ENCODE measurements at places on chromosomes 5 and 9. TPM values are rescaled to one million over a fixed set of nuclear protein-coding genes. Genes with fewer than 3 reads are reported as not detected.

LRRC26 gene
- not detected for total RNA-seq

SPATA31D4 gene
- total RNA-seq, result not detected

TPPP gene
- 0.79 TPM for total RNA-seq

NXNL2 gene
- not detected for total RNA-seq

PCSK1 gene
- not detected for total RNA-seq

PTGR1 gene
- total RNA-seq, result 1.9 TPM

SLC6A18 gene
- total RNA-seq, result not detected

ADAMTSL1 gene
- total RNA-seq, result not detected

NUTM2F gene
- total RNA-seq, result not detected

LECT2 gene
- not detected for total RNA-seq

PHAX gene
- 29.3 TPM for total RNA-seq

DMGDH gene
- 0.70 TPM for total RNA-seq

PDGFRB gene
- total RNA-seq, result 1.6 TPM

S100Z gene
- 0.50 TPM for total RNA-seq

HRCT1 gene
- total RNA-seq, result not detected

GRCh38 chr9:131810351-131811170 is 70.7 kb upstream of the RAPGEF1 start:
- DNase-seq, result no peak
- peaks cover 78% of the 10 kb centered on the region for H3K27me3 ChIP-seq
- no peaks in the 10 kb centered on the region for H3K36me3 ChIP-seq
- H3K4me1 ChIP-seq, result no peaks in the 10 kb centered on the region

- H3K27ac ChIP-seq, result no peak overlapping the region
- no peak overlapping the region for H3K4me3 ChIP-seq
- H3K27me3 ChIP-seq, result peaks cover 3% of the 10 kb centered on the region
- no peak for DNase-seq
- H3K36me3 ChIP-seq, result no peaks in the 10 kb centered on the region
Observed at GRCh38 chr5:36403632-36404311, 102.1 kb upstream of the RANBP3L start.

DNA sequence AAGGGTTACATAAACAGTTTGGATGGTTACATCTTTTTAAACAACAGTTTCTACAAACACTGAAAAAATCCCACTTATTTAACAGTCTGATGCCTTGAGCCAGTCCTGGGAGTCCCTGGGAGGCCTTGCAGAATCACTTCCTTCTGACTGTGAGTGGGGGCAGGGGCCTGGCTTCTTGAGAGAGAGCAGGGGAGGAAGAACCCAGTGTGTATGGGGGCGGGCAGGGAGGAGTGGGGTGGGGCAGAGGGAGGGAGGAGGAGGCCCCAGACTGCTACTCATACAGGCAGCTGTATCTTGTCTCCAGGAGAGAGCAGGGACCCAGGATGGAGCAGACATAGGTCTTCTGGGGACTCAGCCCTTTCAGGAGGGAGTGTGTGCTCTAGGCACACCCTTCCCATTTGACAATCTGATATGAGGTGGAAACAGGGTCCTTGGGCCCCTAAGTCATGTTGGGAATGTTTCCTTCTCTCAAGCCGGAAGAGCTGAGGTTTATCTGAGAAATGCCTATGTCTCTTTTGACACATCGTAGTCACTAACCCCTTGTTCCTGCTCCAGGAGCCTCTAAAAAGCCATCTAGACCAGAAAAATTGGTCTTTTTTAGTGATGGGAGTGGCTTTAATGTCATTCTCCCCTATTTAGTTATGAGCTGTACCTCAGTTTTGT is 52.8 kb downstream of the IRF1 start:
- no peak overlapping the region for H3K4me3 ChIP-seq
- H3K27ac ChIP-seq, result peak overlapping the region; percentile 58
- peak; percentile 66 for DNase-seq
- no peaks in the 10 kb centered on the region for H3K27me3 ChIP-seq

DNA sequence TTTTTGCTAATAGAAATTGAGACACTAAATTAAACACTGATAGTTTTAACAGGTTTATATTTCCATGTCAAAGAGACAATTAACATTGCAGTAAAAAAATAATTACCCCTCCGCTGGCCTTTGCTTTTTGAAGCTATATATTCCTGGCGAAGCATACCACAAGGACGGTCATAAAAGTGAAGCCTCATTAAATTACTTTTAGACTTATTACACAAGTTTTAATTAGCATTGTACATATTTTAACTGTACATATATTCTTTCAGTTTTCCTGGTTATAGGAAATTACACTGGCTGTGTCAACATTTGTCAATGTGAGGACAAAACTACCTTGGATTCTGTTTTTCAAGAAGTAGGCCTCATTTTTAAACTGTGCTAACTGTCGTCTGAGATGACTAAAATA is 1.2 kb downstream of the CDKN2A start:
- no peak overlapping the region for H3K27ac ChIP-seq
- H3K4me3 ChIP-seq, result no peak overlapping the region

DNA sequence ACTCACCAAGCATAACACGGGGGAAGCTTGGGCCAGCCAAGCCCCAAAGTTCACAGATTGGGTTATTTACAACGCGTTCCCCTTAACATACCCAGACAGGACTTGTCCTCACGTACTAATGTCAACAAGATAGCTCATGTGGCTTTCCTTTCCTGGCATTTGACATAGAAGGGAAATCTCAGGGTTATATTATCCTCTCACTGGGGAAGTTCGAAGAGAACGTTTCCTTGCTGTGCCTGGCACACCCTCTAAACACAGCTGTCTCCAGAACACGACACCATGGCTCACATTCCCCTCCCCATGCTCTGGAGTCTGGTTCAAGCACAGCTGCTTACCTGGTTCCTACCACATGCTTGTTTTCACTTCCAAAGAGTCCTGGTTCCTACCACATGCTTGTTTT is 46.8 kb upstream of the OTULINL start:
- DNase-seq, result no peak

- no peaks in the 10 kb centered on the region for H3K36me3 ChIP-seq
- H3K4me1 ChIP-seq, result no peaks in the 10 kb centered on the region
- DNase-seq, result no peak
- H3K27me3 ChIP-seq, result no peaks in the 10 kb centered on the region
- no peak overlapping the region for H3K4me3 ChIP-seq
Observed at GRCh38 chr9:14031060-14031414, 282.9 kb downstream of the NFIB start.

- H3K36me3 ChIP-seq, result no peaks in the 10 kb centered on the region
- H3K4me1 ChIP-seq, result no peaks in the 10 kb centered on the region
- no peak for DNase-seq
- no peak overlapping the region for H3K4me3 ChIP-seq
- H3K27ac ChIP-seq, result no peak overlapping the region
Observed at GRCh38 chr9:138046641-138047301, 169.2 kb downstream of the CACNA1B start.

DNA sequence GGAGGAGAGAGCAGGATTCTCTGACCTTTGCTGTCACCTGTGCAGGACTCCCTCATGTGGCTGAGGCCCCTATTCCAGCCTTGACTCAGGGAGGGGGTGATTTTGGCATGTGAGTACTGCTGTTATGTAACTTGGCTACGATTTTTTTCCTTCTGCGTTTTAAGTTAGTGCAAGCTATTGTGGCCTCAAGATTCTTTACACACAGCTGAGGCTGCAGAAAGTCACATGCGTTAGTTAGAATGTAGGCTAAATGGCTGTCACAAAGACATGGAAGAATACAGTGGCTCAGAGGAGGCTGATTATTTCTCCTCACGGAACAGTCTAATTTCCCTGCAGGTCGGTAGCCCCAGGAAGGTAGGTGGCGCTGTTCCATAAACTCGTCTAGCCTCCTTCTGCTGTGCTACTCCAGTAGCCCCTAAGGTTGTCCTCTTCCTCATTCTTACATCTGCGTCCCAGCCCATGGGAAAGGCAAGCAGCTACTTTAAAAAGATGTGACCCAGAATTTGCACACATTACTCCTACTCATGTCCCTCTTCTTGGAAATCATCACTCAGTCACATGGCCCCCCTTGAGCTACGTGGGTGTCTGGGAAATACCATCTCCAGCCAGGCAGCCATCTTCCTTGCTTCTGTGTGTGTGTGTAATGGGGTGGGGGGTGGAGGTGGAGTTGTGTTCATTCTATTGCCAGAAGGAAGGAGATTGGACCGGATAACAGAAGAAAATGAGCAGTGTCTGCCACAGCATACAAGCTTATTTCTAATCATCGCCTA is 486.6 kb downstream of the CCDC171 start:
- H3K27me3 ChIP-seq, result no peaks in the 10 kb centered on the region
- H3K27ac ChIP-seq, result no peak overlapping the region
- no peaks in the 10 kb centered on the region for H3K36me3 ChIP-seq
- no peak for DNase-seq
- H3K4me3 ChIP-seq, result no peak overlapping the region
- H3K4me1 ChIP-seq, result no peaks in the 10 kb centered on the region

DNA sequence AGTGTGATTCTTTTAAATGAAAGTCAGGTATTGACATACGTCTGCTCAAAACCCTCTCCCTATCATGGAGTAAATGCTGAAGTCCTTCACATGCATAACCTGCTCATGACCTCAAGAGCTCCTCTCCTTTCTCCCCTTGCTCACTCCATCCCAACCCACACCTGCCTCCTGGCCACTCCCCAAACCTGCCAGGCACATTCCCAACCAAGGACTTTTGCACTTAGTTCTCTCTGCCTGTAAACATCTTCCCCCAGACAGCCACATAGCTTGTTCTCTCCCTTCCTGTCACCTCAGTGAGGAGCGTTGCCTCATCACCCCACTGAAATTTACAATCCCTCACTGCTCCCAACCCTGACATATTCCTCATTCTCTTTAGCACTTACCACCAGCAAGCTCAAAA is 8.7 kb downstream of the SETD9 start:
- no peak for DNase-seq
- H3K27me3 ChIP-seq, result no peaks in the 10 kb centered on the region
- no peak overlapping the region for H3K27ac ChIP-seq
- H3K36me3 ChIP-seq, result peaks cover 2% of the 10 kb centered on the region

GRCh38 chr5:40828021-40828631 is 6.9 kb downstream of the RPL37 start:
- DNase-seq, result no peak
- no peak overlapping the region for H3K4me3 ChIP-seq
- peaks cover 2% of the 10 kb centered on the region for H3K4me1 ChIP-seq
- H3K27ac ChIP-seq, result no peak overlapping the region
- H3K27me3 ChIP-seq, result no peaks in the 10 kb centered on the region

GRCh38 chr5:154754460-154755360 is 467 bp upstream of the LARP1 start:
- peak overlapping the region; percentile 93 for H3K27ac ChIP-seq
- peak; percentile 98 for DNase-seq

GRCh38 chr9:133981958-133982681 is 10.0 kb downstream of the VAV2 start:
- no peak for DNase-seq
- H3K36me3 ChIP-seq, result no peaks in the 10 kb centered on the region
- no peaks in the 10 kb centered on the region for H3K4me1 ChIP-seq
- H3K27me3 ChIP-seq, result peaks cover 4% of the 10 kb centered on the region
- H3K27ac ChIP-seq, result no peak overlapping the region

- no peaks in the 10 kb centered on the region for H3K36me3 ChIP-seq
- no peak overlapping the region for H3K4me3 ChIP-seq
- DNase-seq, result no peak
- H3K4me1 ChIP-seq, result no peaks in the 10 kb centered on the region
- no peak overlapping the region for H3K27ac ChIP-seq
Observed at GRCh38 chr9:77707383-77708063, 59.4 kb upstream of the GNA14 start.

GRCh38 chr5:83096660-83097339 is 19.5 kb downstream of the XRCC4 start:
- H3K27ac ChIP-seq, result no peak overlapping the region
- H3K4me3 ChIP-seq, result no peak overlapping the region
- no peaks in the 10 kb centered on the region for H3K4me1 ChIP-seq
- DNase-seq, result no peak

DNA sequence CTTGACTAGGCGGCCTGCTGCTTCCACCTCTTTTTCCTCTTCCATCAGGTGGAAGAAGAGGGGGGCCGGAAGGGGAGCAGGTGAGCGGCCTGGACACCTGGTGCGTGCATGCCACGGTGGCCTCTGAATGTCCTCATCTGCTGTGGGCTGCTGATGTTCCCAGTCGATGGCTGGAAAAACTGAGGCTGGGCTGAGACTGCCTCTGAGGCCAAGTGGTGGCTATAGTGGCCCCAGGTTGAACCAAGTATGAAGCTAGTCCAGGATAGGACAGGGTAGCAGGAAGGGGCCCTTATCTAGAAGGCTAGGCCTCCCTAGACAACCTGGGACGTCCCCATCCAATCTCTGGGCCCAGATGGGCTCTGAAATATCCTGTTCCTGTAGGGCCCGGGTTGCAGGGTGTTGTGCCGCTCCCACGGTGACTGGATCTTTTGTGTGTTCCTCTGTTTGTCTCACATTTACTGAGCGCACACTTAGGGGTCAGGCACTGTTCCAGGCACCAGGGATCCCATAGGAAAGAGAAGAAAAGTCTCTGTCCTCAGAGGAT is 753 bp upstream of the NR5A1 start:
- H3K36me3 ChIP-seq, result no peaks in the 10 kb centered on the region
- peaks cover 7% of the 10 kb centered on the region for H3K4me1 ChIP-seq
- H3K27ac ChIP-seq, result no peak overlapping the region
- DNase-seq, result no peak

- H3K27me3 ChIP-seq, result no peaks in the 10 kb centered on the region
- H3K4me3 ChIP-seq, result no peak overlapping the region
- no peaks in the 10 kb centered on the region for H3K36me3 ChIP-seq
- H3K27ac ChIP-seq, result peak overlapping the region; percentile 66
- peaks cover 26% of the 10 kb centered on the region for H3K4me1 ChIP-seq
Observed at GRCh38 chr9:126724226-126724625, 80.6 kb upstream of the ZBTB43 start.

- no peaks in the 10 kb centered on the region for H3K36me3 ChIP-seq
- H3K4me1 ChIP-seq, result no peaks in the 10 kb centered on the region
- no peaks in the 10 kb centered on the region for H3K27me3 ChIP-seq
- no peak for DNase-seq
- H3K27ac ChIP-seq, result no peak overlapping the region
Observed at GRCh38 chr9:92171281-92171680, 56.1 kb upstream of the SPTLC1 start.

GRCh38 chr9:97863314-97863713 is 10.3 kb downstream of the FOXE1 start:
- H3K27ac ChIP-seq, result no peak overlapping the region
- H3K36me3 ChIP-seq, result no peaks in the 10 kb centered on the region
- H3K4me3 ChIP-seq, result no peak overlapping the region
- no peak for DNase-seq
- H3K27me3 ChIP-seq, result peaks cover 15% of the 10 kb centered on the region

GRCh38 chr5:33934176-33934575 is 2.0 kb upstream of the RXFP3 start:
- H3K27ac ChIP-seq, result no peak overlapping the region
- H3K27me3 ChIP-seq, result peaks cover 12% of the 10 kb centered on the region
- H3K36me3 ChIP-seq, result no peaks in the 10 kb centered on the region
- no peak overlapping the region for H3K4me3 ChIP-seq
- no peaks in the 10 kb centered on the region for H3K4me1 ChIP-seq
- no peak for DNase-seq

GRCh38 chr5:89613222-89613956 is 730.4 kb upstream of the MEF2C start:
- no peak overlapping the region for H3K4me3 ChIP-seq
- H3K36me3 ChIP-seq, result no peaks in the 10 kb centered on the region
- no peak overlapping the region for H3K27ac ChIP-seq
- no peaks in the 10 kb centered on the region for H3K4me1 ChIP-seq
- no peak for DNase-seq
- H3K27me3 ChIP-seq, result no peaks in the 10 kb centered on the region

GRCh38 chr9:87570000-87570908 is 72.6 kb downstream of the DAPK1 start:
- no peaks in the 10 kb centered on the region for H3K4me1 ChIP-seq
- H3K36me3 ChIP-seq, result no peaks in the 10 kb centered on the region
- no peaks in the 10 kb centered on the region for H3K27me3 ChIP-seq
- no peak overlapping the region for H3K4me3 ChIP-seq
- DNase-seq, result no peak
- H3K27ac ChIP-seq, result no peak overlapping the region

- no peak for DNase-seq
- H3K36me3 ChIP-seq, result no peaks in the 10 kb centered on the region
- no peak overlapping the region for H3K4me3 ChIP-seq
- H3K27me3 ChIP-seq, result no peaks in the 10 kb centered on the region
Observed at GRCh38 chr5:93294199-93294598, 286.8 kb downstream of the NR2F1-AS1 start.
